ENCODE measurements at places on chromosomes 7 and 10.
A peak's percentile ranks its signal among the peaks of the same experiment; 100 is the strongest.

GRCh38 chr7:27095897-27096767 is at the start of gene HOXA1:
HOXA1 (minus strand) TSS chr7:27096000; CDS start chr7:27095912, 88 bp downstream.
- peak; percentile 79 for DNase-seq

- DNase-seq, result no peak
Observed at GRCh38 chr7:78473571-78474301, 675.2 kb downstream of the PHTF2 start.

DNA sequence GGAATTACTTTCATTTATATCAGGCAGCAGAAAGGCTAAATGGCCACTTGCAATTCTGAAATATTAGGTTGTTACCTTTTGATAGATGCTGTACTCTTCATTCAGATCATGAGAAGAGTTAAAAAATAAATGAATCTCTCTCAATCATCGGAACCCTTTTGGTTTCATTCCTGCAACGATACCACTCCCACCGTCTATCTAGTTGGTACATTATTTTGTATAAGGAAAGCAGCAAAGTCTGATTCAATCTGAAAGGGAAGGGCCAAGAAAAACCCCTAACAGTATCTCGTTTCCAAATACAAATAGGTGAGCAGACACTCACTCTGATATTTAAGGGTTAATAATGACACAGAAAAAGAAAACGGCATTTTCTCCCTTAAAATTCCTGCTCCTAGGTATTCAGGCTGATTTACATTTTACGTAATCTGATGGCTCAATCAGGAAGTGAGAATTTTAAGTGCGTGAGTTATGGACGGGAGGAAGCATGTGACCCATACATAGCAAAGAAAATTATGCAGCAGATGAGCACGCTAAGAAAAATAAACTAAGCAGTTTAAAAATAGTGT is 209.4 kb upstream of the KLF14 start:
- DNase-seq, result no peak

GRCh38 chr7:54996391-54996790 is 22.4 kb upstream of the EGFR start:
- DNase-seq, result no peak

DNA sequence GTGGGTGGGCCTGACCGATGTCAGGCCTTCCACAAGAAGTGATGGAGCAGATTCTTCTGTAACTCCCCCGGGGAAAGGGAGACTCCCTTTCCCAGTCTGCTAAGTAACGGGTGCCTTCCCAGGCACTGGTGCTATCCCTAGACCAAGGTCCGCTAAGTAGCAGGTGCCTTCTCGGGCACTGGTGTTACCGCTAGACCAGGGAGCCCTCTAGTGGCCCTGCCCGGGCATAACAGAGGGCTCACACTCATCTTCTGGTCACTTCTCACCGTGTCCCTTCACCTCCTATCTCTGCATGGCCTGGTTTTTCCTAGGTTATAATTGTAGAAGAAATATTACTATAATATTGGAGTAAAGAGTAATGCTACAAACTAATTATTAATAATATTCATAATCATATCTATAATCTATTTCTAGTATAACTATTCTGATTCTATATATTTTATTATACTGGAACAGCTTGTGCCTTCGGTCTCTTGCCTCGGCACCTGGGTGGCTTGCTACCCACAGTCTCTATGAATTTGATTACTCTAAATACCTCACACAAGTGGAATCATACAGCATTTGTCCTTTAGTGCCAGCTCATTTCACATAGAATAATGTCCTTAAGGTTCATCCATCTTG is 1378.7 kb downstream of the XPNPEP1 start:
- peak; percentile 54 for DNase-seq

DNA sequence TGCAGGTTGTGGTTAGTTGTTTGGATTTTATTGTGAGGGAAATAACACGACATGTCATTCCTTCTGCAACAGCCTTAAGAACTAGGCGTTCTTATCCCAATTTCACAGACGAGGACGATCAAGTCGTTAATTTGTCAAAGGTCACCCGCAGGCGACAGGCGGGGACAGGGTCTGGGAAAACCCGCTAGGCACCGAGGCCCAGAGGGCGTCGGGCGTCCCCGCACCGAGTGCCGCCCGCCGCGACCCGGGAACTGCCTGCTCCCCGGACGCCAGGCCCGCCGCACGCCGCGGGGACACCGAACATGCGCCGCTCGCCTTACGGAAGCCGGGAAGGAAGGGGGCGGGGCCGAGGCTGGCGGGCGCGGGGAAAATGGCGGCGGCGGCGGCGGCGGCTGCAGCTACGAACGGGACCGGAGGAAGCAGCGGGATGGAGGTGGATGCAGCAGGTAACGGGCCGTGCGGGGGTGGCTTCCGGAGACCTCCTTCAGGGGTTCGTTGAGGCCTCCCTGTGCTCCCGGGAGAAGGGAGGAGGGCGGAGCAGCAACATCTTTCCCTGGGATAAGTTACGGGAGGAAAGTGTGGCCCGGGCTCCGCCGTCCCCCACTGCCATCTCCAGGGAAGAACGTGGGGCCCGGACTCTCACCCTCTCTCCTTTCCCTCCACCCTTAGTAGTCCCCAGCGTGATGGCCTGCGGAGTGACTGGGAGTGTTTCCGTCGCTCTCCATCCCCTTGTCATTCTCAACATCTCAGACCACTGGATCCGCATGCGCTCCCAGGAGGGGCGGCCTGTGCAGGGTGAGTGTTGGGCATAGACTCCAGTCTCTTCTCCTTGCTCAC is at the start of gene COPS6:
Gene COPS6, plus strand, starts transcription at position 349 of the 837 bp plus-strand sequence. Its CDS starts 22 bp downstream, at position 371.
- peak; percentile 56 for DNase-seq

- DNase-seq, result no peak
Observed at GRCh38 chr10:3980144-3980543, 195.1 kb upstream of the KLF6 start.

GRCh38 chr7:116653204-116653603 is 18.8 kb upstream of the MET start:
- no peak for DNase-seq

DNA sequence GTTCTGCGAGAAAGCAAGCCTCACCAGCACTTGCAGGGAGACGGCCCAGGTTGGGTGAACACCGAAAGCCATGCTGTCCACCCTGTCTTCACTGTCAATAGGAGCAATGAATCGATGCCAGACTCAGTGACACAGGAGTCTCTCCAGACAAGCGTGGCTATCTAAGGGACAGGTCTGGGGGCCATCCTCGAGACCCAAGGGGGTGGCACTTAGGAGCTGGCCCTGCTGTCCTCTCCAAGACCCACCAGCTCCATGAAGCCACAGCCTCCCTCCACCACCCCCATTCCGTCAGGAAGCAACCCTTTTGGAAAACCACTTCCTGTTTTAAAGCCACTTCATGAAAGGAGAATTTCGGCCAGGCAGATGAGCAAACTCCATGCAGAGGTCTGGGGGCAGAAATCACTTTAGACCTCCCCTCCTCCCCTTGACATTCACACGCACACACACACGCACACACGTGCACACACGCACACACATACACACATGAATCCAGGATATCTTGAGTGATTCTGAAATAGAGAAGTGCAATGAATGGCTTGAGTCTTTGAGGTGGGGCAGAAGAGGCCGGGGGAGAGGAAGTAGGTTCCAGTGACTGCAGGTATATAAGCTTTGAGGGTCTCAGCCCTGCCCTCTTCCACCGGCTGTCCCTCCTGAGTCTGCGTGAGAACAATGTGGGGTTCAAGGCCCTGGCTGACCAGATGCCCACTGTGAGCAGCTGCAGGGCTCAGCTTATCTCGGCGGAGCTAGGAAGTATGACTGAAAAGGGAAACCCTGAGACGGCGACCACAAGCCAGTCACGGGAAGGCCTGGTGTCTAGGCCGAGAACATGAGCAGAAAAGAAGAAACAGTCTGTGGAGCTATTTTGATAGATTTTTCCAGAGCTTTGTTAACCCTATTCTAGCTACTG is 25.0 kb downstream of the RGS10 start:
- peak; percentile 58 for DNase-seq

DNA sequence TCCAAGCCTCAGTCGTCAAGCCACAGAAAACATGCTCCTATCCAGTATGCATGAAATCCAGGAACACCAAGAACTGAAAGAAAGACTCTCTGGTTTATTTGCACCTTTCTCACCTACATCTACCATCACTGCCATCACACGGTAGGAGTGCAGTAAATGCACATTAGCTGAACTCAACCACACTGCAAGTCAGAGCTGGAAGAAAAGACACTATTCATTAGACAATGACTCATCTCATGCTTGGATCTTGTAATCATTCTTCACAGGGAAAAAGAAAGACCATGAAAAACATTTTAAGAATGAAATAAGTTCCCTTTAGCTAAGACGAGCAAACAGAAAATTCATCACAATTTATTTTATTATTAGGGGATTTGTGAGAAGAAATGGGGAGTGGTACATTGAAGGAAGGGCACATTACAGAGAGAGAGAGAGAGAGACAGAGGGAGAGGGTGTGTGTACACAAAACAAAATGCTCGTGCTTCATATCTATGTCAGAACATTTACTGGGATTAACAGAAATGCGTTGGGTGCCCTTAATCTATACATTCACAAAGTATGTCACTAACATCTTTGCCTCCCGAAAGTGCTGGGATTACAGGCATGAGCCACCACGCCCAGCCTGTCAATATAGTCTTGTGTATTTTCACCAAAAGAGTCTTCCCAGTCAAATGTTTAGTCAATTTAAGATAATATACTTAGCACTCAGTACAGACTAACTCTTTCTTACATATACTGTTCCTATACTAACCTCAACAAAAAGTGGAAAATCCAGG is 324.9 kb downstream of the PARD3 start:
- no peak for DNase-seq

DNA sequence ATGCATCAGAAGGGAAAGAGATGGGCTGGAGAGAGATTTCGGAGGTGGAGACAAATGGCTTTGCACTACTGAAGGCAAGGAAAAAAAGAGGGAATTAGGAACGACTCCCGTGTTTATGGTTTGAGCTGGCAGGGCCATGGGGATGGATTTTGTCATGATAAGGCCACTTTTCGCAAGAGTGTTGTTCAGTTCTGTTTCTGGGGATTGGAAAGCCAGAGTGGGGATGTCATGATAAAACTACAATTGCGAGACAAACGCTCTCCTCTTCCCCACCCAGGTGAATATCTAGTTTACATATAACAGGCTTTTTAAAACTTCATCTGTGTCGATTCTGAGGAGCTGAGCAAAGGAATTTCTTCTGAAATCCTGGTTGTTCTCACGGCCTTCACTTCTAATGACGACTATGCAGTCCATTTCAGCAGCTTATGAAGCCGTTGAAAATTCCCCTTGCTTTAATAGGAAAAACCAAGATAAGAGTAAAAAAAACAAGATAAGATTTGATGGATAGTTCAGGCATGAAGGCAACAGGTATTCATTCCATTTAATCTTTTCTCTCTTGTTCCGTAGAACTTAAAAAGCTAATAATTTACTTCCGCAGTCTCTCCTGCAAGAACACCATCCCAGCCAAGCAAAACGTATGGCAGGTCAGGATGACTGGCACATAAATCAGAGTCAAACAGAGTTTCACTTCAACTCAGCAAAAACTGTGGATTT is 245.6 kb upstream of the PITRM1 start:
- no peak for DNase-seq

- DNase-seq, result no peak
Observed at GRCh38 chr10:98012644-98013043, 17.8 kb downstream of the CRTAC1 start.

DNA sequence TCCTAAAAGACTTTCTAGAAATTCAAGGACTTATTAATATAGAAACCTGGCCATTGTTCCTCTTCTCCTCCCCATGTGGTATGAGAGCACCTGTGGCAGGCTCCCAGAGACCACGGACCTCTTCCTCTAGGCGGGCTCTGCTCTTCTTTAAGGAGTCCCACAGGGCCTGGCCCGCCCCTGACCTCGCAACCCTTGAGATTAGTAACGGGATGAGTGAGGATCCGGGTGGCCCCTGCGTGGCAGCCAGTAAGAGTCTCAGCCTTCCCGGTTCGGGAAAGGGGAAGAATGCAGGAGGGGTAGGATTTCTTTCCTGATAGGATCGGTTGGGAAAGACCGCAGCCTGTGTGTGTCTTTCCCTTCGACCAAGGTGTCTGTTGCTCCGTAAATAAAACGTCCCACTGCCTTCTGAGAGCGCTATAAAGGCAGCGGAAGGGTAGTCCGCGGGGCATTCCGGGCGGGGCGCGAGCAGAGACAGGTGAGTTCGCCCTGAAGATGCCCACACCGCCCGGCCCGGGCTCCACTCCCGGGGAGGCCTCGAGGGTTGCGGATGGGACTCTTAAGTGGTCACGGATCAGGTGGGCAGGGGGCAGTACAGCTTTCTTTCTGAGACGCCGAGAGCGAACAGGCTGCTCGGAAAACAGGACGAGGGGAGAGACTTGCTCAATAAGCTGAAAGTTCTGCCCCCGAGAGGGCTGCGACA is at the start of gene SLC26A4:
Gene SLC26A4, plus strand, starts transcription at position 448 of the 700 bp plus-strand sequence. CDS start 814 bp downstream, outside the sequence.
- DNase-seq, result no peak

GRCh38 chr10:3442451-3442990 is 269.9 kb upstream of the PITRM1 start:
- DNase-seq, result no peak

- DNase-seq, result no peak
Observed at GRCh38 chr7:105910172-105910571, 33.8 kb upstream of the ATXN7L1 start.

GRCh38 chr7:88485821-88486220 is 179.1 kb upstream of the STEAP4 start:
- no peak for DNase-seq

- no peak for DNase-seq
Observed at GRCh38 chr10:15254808-15255648, 86.5 kb upstream of the NMT2 start.

- DNase-seq, result no peak
Observed at GRCh38 chr7:47720141-47720906, 138.4 kb upstream of the TNS3 start.

DNA sequence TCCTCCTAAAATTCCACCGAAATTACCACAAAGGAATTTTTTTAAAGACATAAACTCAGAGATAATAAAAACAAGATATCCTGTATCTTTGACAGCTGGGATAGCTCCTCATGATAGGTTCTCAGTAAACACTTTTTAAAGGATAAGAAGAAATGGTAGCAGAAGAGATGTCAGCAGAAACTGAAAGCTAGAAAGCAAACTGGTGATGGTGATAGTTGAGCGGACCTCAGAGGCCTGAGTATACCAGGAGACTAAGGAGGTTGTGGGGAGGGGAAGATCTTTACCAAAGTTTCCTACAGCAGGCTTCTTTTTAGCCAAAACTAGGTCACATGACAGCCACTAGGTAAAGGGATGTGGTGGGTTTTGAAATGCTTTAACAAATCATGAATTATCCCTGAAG is 22.5 kb downstream of the PCGF5 start:
- no peak for DNase-seq

- DNase-seq, result no peak
Observed at GRCh38 chr10:62388328-62388727, 14.2 kb downstream of the ZNF365 start.

- DNase-seq, result no peak
Observed at GRCh38 chr7:107046491-107047259, 2.2 kb downstream of the PRKAR2B start.

DNA sequence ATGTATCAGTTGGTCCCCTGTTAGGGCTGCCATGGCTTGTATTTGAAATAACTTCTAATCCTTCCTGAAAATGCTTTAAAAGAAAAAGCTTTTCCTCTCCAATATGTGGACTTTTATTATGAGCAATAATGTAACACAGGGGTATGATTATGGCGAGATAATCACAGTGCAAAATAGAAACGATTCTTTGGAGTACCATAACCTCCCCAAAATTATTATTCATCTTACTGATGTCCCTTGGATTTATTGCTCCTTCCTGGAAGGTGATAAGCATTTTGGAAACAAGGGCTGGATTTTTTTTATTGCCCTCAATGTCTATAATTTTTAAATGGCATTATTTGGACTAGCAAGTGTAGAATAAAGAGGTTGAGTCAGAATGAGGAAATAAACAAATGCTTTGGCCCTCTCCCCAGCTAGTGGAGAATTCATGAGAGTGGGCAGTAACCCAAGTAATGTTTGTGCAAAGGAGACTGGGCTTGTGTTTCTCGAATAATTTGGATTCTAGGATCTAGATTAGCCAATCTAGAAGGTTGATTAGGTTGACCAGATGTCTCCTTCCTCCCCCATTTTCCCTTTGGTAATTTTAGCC is 403.9 kb upstream of the CELF2 start:
- no peak for DNase-seq
